ENCODE measurements at places on chromosomes 1 and 21.

DNA sequence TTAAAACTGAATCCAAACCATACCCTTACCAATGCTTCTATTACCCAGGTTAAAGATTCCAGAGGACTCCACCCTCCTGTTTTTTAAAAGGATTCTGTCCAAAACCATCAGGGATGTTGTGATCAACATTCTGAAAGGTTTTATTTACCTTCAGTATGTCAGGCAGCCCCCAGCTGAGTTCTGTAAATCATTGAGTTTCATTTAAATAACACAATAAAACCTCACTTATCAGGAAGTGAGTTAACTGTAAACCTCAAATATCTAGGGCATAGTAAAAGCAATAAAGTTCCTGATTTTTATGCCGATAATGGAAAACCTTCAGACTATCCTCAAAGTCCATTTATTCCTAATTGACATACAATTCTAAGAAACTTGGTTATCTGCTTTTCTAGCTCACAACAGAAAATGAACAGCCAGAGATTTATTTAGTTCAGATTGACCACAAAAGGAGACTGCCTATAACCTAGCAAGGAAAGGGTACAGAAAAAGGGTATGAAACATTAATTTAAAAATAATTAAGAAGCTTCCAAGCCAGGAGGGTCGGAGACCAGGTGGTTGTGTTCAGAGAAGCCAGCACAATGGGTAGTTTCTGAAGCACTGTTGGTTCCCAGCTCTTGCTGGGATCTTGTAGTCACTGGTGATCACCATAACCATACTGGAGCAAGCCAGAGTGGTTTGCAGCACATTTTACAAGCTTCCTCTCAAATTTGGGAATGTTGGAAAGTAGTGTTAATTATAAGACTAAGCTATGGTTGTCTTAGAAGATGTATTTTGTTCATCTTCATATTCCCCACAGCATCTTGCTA lies 336.4 kb upstream of the FMN2 start:
- no peak for DNase-seq

DNA sequence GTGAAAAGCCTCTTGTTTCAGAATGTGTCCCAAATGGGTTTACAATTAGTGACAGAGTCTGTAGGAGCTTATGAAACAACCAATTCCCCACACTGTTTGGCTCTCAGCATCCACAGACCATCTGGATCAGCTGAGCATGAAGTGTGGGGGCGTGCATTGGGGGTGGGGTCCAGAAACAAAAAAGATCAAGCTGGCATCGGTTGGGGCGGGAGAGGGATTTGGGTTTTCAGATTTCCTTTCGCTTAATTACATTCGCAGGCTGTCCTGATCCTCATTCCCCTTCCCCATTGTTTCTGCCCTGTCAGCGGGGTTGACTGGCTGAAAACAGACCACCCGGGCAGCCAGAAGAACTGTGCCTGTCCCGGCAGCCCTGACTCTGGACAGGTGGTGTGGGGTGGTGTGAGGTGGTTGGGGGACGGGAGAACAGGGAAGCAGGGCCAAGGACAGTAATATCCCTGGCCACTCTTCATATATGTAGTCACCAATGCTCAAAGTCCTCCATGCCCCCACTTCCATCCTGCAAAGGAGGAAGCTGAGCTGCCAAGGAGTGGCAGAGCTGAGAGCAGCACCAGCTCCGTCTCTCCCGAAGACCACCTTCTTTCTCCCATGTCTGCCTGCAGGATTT lies 92.0 kb downstream of the IER5 start:
- DNase-seq = no peak

DNA sequence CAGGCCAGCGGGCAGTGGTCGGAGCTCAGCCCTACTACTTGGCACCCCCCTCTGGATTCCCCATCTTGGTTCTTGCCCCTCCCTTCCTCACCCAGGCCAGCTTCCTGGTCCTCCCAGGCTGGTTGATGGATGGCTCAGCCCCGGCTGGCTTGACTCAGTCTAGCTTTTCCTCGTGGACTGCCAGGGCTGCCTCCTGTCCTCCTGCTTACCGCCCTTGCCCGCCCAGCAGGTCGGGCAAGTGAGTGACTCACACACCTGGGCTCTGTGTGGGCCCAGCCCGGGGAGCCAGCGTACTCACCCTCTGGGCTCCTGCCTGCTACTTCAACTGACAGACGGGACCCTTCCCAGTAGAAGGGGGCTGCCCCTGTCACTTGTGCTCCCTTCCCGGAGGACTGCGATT lies 19.5 kb upstream of the ARHGEF10L start:
- DNase-seq = no peak

GRCh38 chr1:3192361-3192760 lies 123.4 kb downstream of the PRDM16 start:
- DNase-seq = no peak

DNA sequence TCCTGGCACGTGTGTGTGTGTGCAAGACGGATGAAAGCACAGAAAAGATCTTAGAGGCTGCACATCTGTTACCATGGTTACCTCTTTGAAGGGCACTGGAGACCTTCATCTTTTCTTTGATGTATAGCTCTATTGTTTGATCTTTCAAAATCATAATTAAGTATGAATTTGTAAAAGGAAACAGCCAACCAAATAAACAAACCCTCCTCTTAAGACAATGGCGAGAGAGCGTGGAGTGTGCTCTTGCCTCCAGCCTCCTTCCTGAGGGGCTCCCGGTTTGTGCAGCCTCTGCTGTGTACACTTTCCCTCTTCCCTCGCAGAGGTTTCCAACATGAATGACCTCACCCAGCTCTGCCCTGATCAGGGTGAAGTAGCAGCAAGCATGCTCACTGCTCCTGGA lies 27.9 kb downstream of the CACNA1S start:
- no peak for DNase-seq

DNA sequence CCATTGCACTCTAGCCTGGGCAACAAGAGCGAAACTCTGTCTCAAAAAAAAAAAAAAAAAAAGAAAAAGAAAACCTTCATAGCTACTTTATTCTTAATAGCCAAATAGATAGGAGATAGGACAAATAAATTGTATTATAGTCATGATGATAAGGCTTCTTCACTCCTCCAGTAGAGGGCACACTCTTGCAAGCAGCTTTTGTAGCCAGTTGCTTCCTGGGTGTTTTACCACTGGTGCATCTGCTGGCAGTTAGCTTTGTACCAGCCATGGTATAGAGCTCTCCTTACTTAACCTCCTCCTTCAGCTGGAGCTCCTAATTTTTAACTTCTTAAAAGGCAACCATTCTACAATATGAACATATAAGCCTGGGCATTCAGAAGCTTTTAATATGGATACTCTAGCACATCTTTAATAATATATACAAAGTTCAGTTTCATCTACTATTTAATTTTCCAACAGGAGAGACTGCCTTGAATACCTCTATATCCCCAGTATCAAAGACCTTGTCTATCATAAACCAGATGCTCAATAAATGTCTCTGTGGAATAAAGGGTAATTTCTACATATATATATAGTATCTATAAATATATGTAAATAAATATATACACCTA lies 35.8 kb downstream of the EVI5 start:
- DNase-seq = peak; percentile 24

DNA sequence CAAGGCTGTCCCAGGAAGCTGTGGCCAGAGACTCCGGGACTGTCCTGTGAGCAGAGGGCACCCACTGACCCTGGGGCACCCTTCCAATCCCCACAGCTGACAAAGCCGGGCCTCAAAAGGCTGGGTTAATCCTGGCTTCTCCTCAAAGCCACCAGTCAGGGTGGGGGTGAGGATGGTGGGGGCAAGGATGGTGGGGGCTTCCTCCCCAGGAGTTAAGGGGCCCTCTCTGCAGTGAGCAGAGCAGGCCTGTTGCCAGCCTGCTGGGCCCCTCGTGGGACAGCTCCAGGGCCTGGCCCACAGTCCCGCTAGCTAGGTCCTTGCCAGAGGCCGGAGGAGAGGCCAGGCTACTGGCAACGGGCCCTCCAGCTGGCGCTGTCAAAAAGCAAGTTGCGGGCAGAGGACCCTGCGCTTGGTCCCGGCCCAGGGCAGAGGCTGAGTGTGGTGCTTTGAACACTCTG lies 37.9 kb upstream of the CCDC27 start:
- no peak for DNase-seq

GRCh38 chr1:110243574-110243973 lies 33.5 kb downstream of the KCNC4 start:
- no peak for DNase-seq

GRCh38 chr1:87089823-87090222 lies 175.4 kb downstream of the HS2ST1 start:
- DNase-seq = no peak

DNA sequence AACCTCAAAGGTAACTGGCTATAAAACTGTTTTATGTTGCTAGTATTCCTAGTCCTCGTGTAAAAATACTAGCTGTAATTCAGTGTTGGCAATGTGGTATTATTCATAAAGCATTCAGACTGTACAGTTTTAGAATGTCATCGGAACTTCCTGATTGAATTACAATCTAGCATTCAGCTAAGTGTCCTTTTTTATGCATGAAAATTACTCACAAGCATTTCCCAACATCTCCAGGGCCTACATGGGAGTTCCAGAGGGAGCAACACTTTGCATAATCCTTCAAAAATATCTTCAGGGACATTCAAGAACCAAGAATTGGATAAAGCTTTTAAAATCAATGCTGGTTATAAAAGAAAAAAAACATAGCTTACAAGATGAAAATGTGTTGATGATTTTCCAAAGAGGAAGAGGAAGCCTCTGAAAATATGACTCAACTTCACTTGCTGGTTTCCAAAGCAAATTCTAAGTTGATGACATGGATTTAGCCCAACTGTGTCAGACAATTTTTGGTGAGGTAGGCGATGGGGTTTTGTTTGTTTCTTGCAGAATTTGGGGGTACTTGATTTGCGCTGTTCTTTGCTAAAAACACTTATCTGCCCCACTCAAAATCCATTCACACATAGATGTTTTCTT lies 137.8 kb downstream of the SLC44A5 start:
- no peak for DNase-seq

DNA sequence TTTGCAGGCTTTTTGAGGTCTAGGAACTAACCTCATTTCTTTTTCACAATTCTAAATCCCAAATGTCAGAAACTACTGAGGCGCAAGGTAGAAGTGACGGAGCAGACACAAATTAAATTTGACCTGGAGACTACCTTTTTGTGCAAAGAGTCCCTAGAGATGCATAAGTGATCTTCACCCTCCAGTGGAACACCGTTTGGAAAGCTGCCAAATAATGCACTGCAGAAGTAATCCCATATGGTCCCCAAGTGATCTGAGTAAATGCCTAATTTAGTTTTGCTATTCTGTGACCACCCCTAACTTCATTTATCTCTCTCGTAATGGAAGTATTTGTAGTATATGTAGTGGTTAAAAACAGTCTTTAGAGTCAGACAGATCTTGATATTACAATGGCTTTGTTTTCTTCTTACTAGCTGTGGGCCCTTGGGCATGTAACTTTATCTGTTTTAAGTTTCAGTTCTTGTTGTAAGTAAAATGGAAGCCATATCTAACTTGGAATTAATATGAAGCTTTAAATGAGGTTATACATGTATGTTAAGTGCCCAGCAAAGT lies 70.4 kb upstream of the IPO9 start:
- DNase-seq = no peak

DNA sequence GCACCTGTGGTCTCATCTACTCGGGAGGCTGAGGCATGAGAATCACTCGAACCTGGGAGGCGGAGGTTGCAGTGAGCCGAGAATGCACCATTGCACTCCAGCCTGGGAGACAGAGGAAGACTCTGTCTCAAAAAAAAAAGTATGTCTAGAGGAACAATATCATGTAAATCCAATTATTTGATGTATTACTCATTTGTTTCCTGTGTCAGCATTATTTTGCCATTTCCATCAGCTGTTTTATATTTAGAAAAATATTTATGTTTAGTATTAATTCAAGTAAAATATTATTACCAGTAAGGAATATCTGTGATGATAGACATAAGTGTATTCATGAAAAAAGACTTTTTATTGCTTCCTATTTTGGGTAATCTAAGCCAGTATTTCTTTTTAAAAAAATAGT lies 13.0 kb downstream of the TDRKH start:
- no peak for DNase-seq

- DNase-seq = peak; percentile 24
These were observed 15.3 kb downstream of the CD55 start for GRCh38 chr1:207336559-207337467.

GRCh38 chr1:233704170-233704897 lies 90.4 kb downstream of the KCNK1 start:
- no peak for DNase-seq

DNA sequence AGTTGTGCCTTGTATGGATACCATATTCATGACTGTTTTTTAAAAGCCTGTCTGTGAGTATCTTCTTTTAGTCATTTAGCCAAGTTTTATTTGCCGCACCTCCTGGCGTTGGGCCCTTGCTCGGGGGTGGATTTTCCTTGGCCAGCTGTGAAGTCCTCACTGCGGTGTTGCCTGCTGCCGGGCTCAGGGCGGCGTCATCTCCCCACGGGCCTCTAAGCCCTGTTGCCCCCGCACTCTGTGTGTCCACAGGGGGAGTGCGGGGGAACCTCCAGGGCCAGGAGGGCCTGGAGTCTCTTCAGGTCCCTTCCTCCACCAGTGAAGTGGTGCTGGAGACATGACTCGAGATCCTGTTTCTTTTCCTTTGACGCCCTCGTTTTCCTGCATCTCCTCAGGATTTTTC lies 65.8 kb upstream of the DIP2A start:
- DNase-seq = no peak

DNA sequence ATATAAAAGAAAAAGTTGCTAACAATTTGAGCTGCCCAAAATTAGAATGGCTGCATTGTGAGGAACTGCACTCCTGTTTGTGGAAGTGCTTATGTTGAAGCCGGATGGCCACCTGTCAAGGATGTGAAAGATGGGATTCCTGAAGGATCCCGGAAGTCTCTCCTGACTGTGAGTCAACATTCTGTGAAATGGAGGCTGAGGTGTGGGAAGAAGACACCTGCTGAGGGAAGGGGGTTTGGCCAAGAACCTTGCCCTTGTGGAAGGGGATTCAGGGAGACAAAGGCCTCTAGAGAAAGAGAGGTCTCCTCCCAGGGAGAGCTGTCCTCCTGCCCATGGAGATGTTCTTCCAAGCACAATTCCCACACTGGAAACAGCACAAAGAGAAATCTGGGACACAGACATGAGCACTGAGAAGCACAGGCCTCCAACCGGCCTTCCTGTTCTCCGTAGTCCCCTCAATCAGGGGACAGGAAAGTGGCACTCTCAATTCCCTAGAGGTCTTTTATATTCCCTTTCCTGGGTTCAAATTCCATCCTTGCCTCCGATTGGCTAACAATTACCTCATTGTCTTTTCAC lies 70.5 kb downstream of the CD2 start:
- no peak for DNase-seq

DNA sequence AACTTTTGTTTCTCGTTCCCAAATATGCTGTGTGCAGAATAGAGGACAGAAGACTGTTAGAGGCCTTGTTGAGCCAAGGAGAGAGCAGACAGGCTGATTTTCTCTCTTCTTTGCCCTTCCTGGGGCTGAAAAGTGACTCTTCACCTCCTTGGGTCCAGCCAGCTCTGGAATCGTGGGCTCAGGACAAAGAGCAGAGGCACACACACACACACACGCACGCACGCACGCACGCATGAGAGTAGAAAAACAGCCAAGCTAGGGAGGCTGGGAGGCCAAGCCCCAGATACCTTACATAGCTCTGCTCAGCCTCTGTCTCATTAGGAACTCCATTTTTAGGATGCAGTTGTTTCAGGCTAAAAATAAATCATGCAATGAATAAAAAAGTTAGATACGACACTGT lies at the start of gene CASQ2:
TSS of gene CASQ2 (minus strand) at position 166 of the 400 bp plus-strand sequence. CDS start 173 bp downstream, outside the sequence.
- DNase-seq = no peak

- DNase-seq = no peak
These were observed 299.5 kb downstream of the ST6GALNAC3 start for GRCh38 chr1:76374086-76374485.
